ENCODE measurements at places on chromosomes 5 and 9.

GRCh38 chr5:3043600-3043999 is 292.1 kb upstream of the IRX2 start:
- no peak for DNase-seq

DNA sequence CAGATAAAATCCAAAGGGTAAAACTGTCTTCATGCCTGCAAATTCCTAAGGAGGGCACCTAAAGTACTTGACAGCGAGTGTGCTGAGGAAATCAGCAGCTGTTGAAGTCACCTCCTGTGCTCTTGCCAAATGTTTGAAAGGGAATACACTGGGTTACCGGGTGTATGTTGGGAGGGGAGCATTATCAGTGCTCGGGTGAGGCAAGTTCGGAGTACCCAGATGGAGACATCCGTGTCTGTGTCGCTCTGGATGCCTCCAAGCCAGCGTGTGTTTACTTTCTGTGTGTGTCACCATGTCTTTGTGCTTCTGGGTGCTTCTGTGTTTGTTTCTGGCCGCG is 727 bp upstream of the ADRB2 start:
- DNase-seq: no peak

- DNase-seq: no peak
Measured at GRCh38 chr5:133114933-133115310, 63.1 kb downstream of the HSPA4 start.

GRCh38 chr9:122251351-122251750 is 13.3 kb downstream of the RBM18 start:
- no peak for DNase-seq

DNA sequence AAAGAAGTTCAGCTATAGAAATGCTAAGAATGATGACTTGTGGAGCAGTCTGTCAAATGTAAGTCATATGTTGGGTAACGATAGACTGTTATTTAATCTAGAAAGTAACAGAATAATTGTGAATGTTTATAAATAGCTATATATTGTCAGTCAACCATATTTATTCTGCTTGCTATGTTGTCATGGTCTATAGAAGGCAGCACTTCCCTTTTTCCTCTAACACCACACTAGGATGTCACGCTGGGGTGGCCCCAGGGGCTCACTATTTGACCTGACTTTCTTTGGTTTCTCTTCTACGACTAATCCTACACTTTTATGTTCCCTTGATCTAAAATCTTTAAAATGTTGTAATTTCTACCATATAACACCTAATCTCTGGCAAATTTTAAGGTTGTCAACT is 20.5 kb downstream of the ERAP2 start:
- no peak for DNase-seq

DNA sequence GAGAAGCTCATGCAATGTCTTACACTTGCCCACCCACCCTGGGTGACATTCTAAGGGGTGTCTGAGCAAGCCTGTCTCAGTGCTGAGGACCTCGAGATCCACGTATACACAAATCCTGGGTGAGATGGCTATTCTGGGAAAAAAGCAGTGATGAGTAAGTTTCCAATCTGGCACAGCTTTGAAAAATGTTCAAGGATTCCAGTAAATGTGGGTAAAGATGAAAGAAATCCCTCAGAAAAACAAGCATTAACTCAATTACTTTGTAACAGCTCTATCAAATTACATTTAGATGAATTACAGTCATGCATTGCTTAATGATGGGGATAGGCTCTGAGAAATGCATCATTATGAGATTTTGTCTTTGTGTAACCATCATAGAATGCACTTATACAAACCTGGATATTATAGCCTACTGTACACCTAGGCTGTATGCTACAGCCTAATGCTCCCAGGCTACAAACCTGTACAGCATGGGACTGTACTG is 26.9 kb downstream of the GOLM1 start:
- DNase-seq: no peak

DNA sequence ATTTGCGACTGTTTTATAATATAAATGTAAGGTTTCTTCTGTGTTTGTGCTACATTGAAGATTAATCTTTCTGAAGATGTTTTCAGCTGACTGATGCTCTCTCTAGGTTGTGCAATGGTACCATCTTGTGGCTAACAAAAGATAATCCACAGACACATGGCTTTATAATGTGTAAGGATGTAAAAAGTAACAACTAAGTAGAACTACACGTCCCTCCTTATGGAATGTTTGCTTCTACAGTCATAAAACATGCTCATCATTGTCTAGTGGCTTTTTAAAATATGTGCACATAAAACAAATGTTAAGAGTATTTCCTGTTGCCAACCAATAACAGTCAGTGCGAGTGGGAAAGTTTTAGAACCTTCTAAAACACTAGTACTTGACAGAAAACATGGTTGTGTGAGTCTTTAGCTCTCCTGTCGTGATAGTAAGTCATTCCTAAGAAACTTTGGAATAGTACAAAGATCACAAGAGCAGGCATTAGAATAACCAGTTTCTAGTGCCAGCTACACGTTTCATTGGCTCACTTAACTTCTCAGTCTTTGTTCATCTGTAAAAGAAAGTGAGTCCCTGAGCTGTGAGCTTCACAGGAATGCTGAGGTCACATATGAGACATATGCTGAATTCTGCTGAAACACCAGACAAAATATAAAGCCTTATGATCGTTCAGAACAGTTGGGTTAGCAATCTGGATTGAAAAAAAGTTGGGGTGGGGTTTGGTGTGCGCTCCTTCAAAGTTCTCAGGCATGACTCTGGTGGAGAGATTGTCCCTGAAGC is 75.7 kb upstream of the GLIS3 start:
- no peak for DNase-seq

DNA sequence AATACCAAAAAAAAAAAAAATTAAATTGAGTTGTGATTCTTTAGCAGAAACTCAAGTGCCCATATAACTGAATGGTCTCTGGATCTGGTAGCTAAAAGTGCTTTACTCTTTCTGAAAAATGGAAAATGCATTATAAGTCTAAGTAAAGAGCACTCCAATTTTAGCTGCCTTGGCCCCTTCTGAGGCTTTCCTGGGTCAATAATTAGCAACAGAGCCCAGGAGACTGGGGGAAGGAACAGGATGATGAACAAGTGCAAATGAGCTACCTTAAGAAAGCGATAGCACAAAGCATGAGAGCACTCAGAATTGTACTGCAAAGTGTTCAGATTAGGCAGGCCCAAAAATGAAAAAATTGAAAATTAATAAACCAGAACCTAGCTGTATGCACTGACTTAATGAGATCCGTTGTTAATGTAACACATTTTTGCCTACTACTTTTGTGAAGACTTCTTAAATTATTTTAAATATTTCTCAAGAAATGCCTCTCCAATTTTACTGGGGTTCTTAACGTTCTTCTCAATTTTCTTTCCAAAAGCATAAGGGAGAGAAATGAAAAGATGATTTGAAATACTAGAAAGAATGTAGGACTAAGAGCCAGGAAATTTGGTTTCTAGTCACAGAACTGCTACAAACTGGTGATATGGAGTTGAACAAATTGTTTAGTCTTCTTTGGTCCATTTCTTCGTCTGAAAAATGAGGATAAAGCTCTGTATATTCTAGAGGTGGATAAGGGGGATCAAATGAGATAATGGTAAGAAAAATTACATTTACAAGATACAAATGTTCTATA is 566.1 kb downstream of the PDE4D start:
- DNase-seq: no peak

DNA sequence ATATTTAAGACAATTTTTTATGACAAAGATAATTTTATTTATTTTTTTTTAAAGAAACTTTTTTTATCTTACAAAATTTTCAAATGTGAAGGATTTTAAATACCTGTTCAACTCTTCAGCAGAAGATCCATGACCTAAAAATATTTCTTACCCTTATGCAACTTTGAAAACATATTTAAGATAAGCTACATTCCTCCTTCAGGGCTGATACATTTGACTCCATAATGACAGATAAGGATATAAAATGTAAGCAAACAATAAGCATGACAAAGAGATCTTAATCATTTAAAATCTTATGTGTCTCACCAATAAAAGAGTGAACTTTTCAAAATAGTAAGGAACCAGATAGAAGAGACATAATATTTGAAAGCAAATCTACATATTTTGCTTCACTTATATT is 1138.2 kb upstream of the CDH18 start:
- DNase-seq: no peak

- no peak for DNase-seq
Measured at GRCh38 chr5:146173597-146173996, 8.9 kb downstream of the LARS1 start.

DNA sequence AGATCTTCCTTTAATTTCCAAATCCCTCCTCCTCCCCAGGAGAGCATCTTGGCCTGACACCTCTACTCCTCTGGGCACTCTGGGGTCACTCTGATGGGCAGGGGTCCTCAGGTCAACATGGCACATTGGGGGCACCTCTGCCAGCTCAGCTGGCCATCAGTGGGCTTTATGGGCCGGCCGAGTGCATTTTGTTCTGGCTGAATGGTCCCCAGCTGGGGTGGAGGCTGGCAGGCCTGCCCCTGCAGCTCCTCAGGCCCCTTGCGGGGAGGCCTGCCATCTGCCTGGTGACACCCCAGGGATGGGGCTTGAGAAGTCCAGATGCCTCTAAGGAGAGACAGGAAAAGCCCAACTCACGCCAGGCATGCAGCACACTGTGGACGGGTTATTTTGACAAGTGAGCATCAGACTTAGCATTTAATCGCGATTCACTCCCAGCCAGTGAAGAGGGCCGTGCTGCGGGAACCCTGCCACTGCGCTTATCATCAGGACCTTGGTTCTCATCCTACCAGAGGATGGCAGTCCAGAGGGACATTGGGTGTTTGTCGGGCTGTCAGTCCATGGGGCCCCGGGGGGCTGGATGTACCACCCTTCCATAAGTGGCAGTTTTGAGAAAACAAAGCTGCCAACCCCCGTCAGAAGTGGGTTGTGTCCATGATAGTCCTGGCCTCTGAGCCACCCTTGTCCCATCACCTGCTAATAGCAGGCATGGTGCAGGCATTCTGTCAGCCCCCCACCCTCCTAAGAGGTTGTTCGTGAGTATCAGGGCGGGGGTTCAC is 21.7 kb downstream of the PHF2 start:
- no peak for DNase-seq

GRCh38 chr9:38287420-38287985 is 105.0 kb upstream of the ALDH1B1 start:
- DNase-seq: no peak

GRCh38 chr5:167773668-167774301 is 517.7 kb upstream of the WWC1 start:
- DNase-seq: no peak

- DNase-seq: no peak
Measured at GRCh38 chr5:76219636-76220035, 136.5 kb downstream of the SV2C start.

GRCh38 chr9:131887680-131888079 is 147.8 kb upstream of the RAPGEF1 start:
- DNase-seq: no peak

GRCh38 chr9:120481248-120481647 is 98.7 kb downstream of the CDK5RAP2 start:
- no peak for DNase-seq

DNA sequence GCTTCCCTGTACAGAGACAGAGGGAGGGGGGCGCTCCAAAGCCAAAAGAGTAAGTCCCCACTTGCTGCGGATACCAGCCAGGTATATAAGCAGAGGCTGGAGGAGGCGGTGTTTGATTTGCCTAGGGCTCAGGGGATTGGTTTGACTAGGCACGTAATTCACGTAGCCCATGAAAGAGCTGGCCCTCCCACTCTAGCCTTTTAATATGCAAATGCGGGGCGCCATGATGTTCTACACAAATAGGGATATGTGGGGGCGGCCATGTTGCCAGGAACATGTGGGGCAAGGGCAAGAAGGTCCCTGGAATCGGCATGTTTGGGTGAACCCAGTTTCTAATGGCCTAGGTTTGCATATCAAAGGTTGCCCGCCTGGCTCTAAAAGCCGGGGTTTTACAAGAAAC is 3.3 kb upstream of the PRLR start:
- DNase-seq: no peak

- DNase-seq: no peak
Measured at GRCh38 chr5:154196955-154197652, 6.6 kb downstream of the GALNT10 start.

DNA sequence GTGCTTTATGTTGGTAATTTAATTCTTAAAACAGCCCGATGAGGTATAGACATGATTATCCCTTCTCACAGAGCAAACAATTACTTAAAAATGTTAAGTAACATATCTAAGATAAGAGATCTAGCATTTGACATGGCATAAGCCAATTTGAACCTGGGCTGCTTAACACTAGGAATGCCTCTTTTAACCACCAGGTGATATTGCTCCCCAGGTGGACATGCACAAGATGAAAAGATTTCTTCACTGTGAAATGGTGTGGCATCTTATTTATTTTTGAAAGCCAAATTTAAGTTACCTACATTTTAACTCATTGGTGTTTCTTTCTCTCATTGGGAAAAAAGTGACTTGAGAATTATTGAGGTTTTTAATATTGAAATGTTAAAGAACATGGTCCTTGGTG is 15.8 kb upstream of the LRRC70 start:
- DNase-seq: no peak

DNA sequence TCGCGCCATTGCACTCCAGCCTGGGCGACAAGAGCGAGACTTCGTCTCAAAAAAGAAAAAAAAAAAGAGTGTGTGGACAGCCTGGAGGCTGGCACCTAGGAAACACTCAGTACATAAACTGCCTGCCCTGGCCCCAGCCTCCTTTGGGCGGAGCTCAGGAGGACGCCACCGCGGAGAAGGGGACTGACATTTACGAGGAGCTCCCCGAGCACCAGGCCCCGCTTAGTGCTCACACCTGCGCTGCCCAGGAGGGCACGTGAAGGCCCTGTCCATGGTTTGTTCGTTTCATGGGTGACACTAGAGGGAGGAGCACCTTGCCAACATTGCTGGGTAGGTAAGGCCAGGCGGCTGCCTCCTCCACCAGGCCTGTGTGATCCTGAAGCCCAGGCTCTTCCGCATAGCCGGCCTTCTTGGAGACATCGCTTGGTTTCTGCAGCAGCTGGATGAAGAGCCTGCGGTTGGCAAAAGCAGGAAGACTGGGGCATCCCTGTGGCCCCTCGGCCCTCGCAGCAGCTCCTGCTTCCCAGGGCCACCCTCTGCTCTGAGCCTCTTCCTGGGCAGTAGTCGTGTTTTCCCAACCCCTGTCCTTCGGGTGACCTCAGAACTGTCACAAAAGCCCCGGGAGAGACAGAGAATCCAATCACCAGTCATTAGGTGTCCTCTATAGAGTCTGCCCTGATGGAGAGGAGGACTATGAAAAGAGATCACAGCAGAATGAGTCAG is 26.2 kb upstream of the LAMC3 start:
- DNase-seq: no peak

DNA sequence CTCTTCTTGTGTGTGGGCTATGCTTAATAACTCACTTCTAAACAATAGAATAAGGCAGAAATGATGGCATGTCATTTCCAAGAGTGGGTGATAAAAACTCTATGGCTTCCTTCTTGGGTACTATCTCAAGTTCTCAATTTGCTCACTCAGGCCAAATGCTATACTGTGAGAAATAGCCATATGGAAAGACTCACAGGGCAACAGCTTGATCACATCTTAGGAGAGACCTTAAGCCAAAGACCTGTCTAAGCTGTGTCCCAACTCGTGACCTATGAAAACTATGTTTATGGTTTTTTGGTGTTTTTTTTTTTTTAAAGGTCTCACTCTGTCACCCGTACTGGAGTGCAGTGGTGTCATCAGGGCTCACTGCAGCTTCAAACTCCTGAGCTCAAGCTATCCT is 2.1 kb upstream of the UIMC1 start:
- no peak for DNase-seq

- DNase-seq: no peak
Measured at GRCh38 chr9:96236854-96237550, 65.0 kb downstream of the HSD17B3 start.
